ENCODE measurements at places on chromosomes 12 and 14.

DNA sequence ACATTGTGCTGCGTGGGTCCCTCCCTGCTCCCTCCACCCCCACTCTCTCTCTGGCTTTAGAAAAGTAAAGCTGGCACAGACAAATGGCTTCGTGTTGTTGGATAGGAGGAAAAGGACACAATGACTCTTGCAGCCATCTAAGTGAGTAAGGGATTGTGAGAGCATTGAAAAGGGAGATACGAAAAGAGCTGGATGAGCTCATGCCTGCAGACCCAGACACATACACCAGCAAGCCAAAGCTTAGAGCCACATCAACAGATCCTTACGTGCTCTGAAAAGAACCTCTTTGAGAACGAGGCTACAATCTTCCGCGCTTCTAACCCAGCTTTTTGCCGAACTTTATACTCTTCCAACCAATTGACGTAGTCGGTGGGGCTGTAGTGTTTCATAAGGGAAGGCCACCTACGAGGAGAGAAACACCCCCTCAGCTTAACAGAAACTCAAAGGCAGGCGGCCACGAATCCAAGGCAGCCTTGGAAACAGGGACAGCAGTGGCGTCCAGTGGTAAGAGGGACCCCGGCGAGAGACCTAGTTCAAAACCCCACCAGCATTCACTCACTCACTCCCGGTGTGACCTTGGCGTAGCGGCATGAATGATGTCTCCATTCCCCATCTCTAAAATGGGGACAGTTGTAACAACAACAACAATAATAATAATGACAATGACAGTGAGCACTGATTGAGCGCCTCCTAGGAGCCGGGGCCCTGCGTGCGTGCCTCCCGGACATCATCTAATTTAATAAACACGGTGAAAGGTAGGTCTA, 1.1 kb downstream of the FBXO21 start:
- DNase-seq, result no peak

- no peak for DNase-seq
These were observed 79.5 kb upstream of the CCDC198 start for GRCh38 chr14:57573173-57573572.

- no peak for DNase-seq
These were observed 149.3 kb downstream of the PIWIL1 start for GRCh38 chr12:130486891-130487416.

DNA sequence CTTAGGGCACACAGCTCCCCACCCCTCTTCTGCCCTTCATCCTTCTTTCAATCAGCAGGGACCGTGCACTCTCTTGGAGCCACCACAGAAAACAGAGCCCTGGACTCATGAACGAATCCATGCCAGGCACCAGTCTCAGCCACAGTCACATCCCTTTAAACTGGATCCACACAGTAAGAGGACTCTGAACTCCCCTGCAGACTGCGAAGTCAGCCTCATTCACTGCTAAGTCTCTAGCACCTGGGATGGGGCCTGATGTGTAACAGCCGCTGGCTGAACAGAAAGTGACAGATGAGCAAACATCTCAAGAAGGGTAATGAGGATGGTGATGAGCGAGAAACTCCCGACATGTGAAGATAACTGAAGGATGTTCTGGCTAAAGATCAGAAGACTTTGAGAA, 45.8 kb upstream of the IQSEC3 start:
- no peak for DNase-seq

DNA sequence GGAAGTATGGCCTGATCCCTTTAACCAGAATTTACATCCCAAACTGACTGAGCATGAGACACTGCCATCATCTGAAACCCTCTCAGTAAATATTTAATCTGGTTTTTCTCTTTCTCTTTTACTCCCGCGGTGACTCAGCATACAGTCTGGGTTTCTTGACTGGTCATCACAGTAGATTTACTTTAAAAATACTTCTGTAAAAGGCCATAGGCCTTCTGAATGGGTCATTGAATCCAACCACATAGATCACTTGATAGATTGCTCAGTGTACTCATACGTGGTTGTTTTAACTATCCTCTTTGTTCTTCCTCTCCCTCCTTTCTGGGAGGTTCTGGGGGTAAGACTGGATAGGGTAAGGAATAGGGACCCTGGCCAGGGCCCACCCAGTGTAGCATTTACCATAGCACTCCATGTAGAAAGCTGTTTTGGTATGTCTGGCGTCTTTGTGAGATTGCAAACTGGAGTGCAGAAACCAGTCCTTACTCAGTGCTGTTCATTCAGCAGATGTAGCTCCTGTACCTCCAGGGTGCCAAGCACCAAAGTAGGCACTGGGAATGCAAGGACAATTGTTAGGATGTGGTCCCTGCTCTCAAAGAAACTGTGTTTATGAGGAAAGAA, 165.7 kb downstream of the SRGAP1 start:
- DNase-seq, result no peak

GRCh38 chr14:64541261-64541971, 875 bp downstream of the HSPA2 start:
- no peak for DNase-seq

Data from activated CD4-positive, alpha-beta T cell treated with anti-CD3 and anti-CD28 coated beads for 24 hours (primary cell).